ENCODE measurements at places on chromosomes 3 and 15.

GRCh38 chr3:127942613-127943012 lies 27.6 kb downstream of the KBTBD12 start:
- no peak for DNase-seq

GRCh38 chr3:171813278-171813896 lies 3.1 kb upstream of the PLD1 start:
- DNase-seq: no peak

GRCh38 chr3:64647825-64648224 lies 40.0 kb downstream of the ADAMTS9 start:
- DNase-seq: no peak

GRCh38 chr3:184058029-184058428 lies 5.2 kb downstream of the HTR3C start:
- no peak for DNase-seq

- no peak for DNase-seq
Observed at GRCh38 chr3:170531657-170532335, 54.1 kb downstream of the SLC7A14 start.

- no peak for DNase-seq
Observed at GRCh38 chr3:154515921-154516320, 85.9 kb upstream of the GPR149 start.

DNA sequence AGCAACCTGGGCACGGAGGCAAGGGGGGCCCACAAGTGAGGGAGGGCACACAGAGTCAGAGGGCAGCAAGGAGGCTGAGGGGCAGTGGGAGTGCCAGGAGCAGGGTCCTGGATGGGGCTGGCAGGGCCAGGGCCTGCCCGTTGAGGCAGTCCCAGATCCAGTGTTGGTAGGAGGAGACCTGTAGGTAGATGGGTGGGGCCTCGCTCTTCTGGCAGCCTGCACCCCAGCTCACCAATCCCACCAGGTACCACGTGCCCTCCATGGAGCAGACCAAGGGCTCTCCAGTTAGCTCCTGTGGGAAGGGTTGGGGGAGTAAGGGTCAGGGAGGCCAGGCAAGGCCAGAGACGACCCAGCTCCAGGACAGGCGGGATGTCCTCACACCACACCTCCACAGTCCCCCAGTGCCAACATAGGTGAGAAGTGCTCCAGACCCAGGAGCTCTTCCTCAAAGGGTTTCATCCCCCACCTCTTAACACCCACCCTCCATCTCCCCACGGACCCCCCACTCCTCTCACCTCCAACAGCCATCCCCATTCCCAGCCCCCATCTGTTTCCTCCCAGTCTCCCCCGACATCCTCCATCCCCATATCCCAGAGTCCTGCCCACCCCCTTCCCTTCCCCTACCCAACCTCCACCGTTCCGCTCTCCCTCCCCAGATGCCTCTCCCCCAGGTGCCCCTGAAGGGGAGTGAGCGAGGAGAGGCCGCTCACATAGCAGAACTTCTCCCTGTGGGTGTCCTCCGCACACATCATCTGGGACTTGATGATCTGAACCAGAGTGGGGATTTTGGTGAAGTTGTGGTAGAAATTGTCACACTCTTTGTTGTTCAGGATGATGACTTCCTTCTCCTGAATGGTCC lies 5.2 kb downstream of the PRSS50 start:
- DNase-seq: no peak

DNA sequence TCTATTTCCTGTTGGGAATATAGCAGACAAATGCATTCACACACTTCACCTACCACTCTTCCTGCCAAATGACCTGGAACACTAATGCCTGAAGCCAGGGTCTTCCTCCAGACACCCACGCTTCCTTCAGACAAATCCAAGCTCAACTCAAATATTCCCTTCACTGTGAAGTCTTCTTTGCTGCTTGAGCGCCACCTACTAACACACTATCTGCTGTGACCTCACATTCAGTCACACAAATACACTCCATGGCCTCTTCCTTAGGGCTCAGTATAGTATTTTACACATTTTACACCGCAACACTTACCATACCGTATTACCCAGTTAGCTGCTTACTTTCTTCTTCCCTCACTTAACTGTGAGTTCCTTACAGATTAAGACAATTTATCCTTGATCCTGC lies 149.4 kb downstream of the SHOX2 start:
- no peak for DNase-seq

Data from stimulated activated CD4-positive, alpha-beta T cell treated with anti-CD3 and anti-CD28 coated beads, Interleukin-1b, Interleukin-23, amount 100 ng/mL, for 1 hour (primary cell).